ENCODE measurements at places on chromosomes 7 and 10. TPM values are rescaled to one million over a fixed set of nuclear protein-coding genes. Genes with fewer than 3 reads are reported as not detected.

DNA sequence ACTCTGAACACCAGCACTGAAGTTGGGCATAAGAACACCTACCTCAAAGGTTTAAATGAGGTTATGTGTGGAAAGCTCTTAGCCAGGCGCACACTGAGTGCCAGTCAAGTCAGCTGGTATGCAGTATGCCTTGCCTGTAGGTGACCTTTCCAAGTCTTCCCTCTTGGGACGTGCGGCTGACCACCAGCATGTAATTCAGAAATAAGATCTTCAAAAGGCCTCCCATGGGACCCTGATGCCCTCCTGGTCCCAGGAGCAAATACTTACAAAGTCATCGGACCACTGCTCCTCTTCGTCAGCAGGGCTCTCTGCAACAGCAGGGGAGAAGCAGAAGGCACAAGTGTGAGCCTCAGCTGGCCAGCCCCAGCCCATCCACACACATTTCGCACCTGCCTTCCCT, 40.8 kb downstream of the BLNK start:
- DNase-seq: no peak

- DNase-seq: no peak
Observed at GRCh38 chr10:133211141-133211830, 18.7 kb upstream of the UTF1 start.

DNA sequence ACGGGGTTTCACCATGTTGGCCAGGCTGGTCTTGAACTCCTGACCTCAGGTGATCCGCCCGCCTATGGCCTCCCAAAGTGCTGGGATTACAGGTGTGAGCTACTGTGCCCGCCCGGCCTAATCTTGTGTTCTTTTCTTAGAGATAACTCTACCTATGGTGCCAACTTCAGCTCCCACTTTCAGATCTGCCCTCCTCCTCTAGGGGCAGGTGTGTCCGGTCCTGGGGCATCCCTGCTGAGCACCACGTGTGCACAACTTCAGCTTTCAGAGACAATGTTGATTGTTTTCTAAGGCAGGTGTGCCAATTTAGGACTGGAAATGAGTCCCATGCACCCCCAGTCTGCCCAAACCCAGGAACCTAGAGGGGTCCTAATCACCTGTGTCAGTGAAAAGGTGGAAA, 18.5 kb upstream of the FXYD4 start:
- DNase-seq: no peak

GRCh38 chr7:157373493-157373892, 36.7 kb downstream of the DNAJB6 start:
- DNase-seq: no peak

GRCh38 chr7:45420843-45421495, 153.2 kb upstream of the ADCY1 start:
- DNase-seq: peak; percentile 5

DNA sequence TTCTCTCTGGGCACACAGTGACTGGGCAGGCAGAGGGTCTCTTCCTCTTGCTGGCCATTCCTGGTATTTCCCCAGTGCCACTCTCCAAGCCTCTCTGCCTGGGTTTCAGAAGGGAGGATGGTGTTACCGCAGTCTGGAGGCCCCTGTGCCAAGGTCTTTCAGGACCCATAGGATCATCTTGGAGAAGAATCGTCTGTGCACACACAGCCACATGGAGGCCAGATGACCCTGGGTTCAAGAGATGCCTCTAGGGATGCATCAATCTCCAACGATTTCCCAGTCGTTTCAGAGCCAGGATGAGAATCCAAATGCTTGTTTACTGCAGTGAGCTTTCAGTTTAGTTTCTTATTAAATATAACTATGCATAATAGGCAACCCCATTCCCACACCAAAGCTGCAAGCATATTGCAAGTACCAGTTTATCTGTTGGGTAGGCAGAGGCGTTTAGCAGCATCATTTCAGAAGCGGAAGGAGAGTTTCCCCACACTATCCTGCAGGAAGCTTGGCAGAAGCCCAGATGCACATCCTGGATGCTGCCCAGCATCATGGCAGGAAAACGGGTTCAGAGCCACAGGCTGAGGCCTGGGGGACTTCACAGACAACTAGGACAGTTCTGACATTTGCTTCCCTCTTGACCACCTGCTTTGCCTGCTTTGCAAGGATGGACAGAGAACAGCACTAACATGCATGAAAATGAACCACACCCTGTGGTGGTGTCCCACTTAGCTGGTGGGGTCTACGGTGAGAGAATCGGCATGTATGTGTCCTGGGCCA, 134.7 kb upstream of the FAM20C start:
- DNase-seq: no peak

GRCh38 chr10:34002896-34003295, 668.4 kb upstream of the NRP1 start:
- DNase-seq: no peak

DNA sequence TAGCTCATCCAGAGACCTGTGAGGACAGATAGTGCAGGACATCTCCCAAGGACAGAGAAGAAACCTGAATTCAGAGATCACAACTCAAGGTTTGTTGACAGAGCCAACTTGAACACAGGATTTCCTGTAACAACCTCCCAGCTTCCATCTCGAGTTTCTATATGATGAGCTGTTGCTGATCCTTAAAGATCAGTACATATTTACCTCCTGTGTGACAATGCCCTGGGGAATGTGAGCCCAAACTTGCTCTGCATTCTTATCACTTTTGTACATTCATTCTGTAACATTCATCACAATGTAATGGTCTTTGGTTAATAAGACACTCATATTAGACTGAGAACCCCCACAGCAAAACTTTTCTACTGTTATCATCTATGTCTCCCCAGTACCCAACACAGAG, 468.6 kb downstream of the XPNPEP1 start:
- no peak for DNase-seq

DNA sequence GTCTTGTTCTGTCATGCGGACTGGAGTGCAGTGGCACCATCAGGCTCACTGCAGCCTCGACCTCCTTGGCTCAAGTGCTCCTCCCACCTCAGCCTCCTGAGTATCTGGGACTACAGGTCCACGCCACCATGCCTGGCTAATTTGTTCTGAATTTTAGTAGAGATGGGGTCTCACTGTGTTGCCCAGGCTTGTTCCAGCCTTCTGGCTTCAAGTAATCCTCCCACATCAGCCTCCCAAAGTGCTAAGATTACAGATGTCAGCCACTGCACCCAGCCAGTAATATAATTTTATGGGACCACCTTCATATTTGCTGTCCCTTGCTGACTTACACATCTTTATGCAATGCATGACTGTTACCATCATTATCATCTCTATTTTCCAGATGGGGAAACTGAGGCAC, 1.5 kb upstream of the HSPB1 start:
- no peak for DNase-seq

DNA sequence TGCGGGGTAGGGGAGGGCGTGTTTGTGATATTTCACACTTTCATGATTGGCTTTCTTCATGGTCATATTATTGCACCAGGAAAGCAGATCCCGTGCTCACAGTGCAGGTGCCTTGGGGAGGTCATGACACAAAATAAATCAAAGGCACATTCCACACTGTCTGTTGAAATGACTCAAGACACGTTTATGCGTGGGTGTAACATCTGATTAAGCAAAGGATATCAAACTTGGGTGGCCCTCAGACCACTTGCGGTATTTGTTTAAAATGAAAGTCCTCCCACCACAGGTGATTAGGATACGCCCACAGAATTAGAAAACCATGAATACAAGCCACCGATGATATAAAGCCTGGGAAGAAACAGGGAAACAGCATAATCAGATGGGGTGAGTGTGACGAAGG, 51.1 kb downstream of the SVIL start:
- DNase-seq: peak; percentile 60

- DNase-seq: no peak
Observed at GRCh38 chr7:27438881-27439589, 196.4 kb downstream of the EVX1 start.

- DNase-seq: no peak
Observed at GRCh38 chr10:11536228-11536627, 75.2 kb downstream of the USP6NL start.

MRC1 gene
- not detected for total RNA-seq

LRRC4 gene
- 0.56 TPM for total RNA-seq

GHRHR gene
- total RNA-seq: not detected

TUBB8 gene
- total RNA-seq: not detected

Measured in IMR-90 (cell line).